ENCODE measurements at places on chromosomes 6 and 20. TPM values are rescaled to one million over a fixed set of nuclear protein-coding genes. Genes with fewer than 3 reads are reported as not detected.

DNA sequence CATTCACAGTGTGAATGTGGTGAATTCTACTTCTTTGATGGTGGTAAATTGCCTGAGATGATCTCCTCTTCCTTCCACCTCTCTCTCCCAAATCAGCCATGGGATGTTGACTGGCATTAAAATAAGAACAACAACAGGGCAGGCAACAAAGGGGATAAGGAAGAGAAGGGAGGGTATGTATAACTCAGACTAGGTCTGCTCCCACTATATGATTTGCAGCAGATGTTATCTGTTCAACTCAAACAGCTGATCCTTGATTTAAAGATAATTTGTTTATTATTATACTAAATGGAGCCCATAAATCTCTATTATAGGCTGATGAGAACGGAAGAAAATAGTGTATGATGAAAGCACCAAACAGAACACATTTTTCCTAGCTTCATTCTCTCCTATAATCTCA, 262.0 kb downstream of the BTBD3 start:
- no peak for DNase-seq

GRCh38 chr20:63658749-63659187, 656 bp downstream of the RTEL1 start:
- DNase-seq, result peak; percentile 67

DNA sequence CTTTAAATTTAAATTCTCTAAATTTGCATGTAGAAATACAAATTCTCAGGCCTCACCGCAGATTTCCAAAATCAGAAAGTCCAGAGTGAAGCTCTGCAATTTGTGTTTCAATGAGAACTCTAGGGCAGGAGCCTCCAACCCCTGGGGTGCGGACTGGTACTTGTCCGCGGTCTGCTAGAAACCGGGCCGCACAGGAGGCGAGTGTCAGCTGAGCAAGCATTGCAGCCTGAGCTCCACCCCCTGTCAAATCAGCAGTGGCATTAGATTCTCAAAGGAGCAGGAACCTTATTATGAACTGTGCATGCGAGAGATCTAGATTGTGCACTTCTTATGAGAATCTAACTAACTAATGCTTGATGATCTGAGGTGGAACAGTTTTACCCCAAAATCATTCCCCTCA, 203.0 kb upstream of the PCSK2 start:
- DNase-seq, result no peak

DNA sequence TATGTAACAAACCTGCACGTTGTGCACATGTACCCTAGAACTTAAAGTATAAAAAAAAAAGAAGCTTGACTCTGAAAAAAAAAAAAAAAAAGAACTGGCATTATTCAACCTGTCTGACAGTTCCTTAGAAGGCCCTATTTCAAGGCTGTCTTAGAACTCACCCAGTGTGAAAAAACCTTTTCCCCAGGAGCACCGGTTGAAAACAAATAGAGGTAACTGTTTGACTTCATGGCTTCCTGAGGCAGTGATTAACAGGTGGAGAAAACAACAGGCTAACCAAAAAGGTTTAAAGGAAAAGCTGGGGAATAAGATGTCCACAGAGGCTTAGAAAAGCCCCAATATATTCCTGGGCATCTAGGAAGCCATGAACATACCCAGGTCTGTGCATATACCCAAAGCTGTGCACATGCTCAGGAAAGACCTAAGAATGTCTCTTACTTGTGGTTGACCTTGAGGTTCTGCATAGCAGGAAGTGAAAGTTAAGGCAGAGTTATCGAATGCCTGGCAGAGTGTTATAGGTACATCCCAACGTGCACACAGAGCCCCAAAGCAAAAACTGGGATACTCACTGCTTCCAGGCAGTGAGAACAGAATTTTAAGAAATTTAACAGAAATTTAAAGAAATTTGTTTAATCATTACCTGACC, 7.0 kb downstream of the UQCC1 start:
- DNase-seq, result no peak

DNA sequence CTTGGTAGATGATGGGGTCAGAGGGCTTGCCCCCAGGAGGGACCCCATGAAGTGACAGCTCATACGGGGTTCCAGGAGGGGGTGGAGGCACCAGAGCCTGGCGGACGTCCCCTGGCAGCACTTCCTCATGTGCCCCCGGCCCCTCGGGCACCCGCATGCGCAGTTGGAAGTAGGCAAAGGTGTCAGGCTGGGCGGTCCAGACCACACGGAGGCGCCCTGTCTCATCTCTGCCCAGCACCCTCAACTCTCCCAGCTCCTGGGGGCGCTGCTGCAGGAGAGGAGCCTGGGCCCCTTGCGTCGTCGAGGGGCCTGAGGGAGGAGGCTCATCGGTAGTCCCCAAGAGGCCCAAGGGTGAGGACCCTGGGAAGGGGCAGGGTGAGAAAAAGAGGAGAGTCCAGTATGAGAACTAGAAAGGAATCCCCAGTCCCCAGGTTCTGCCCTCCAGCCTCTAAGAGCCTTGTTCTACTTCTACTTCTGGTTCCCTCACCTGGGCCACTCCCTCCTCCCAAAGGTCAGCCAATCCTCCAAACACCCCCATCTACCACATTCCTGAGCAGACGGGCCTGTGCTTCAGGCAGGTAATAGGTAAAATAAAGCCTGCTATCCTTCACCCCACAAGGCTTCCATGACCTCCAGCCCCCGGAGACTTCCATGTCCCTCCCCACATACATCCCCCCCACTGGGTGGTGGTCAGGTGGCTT, 23.2 kb downstream of the TNXB start:
- DNase-seq, result no peak

- DNase-seq, result no peak
These were observed 31.1 kb downstream of the TMEM242 start for GRCh38 chr6:157292202-157292601.

- no peak for DNase-seq
These were observed 27.4 kb upstream of the APCDD1L start for GRCh38 chr20:58542411-58543095.

- DNase-seq, result no peak
These were observed 53.1 kb downstream of the MAP3K7 start for GRCh38 chr6:90533615-90534336.

DNA sequence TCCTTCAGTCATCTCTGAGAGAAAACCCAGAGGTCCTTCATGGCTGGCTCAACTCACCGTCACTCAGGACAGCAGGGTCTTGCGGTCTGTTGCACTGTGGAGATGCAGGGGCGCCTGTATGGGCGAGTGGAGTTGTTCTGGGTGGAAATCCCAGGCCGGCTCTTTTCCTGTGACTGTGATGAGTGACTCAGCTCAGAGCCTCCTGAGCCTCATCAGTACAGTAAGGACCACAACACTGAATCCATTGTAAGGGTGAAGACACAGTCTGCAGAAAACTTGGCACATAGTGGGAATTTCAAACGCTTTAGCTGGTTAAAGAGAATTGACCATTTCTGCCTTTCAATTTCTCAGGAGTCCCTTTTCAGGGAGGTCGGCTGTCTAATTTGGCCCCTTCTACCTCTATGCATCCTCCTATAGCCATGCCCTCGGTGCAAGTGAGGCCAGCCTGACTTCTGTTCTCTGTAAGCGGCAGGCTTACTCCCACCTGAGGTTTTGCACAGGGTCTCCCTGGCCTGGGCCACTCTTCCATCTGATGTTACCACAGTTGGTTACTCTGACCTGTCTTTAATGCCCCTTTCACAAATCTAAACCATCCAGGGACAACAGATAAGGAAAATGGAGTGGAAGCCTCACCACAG, 35.5 kb upstream of the TBXT start:
- DNase-seq, result peak; percentile 30

DNA sequence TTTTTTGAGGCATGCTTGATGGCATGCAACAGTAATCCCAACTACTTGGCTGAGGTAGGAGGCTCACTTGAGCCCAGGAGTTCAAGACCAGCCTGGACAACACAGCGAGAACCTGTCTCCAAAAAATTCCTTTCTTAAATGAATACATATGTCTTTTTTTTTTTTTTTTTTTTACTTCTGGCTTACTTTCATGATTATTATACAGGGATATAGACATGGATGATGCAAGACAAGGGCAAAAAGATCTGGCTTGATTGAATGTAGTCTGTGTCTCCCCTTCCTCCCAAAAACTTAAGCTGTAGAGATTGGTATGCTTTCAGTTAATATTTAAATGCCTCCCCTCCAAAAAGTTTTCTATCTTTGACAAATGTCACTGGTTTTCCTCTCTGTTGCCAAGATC, 7.6 kb downstream of the SNX3 start:
- no peak for DNase-seq

DNA sequence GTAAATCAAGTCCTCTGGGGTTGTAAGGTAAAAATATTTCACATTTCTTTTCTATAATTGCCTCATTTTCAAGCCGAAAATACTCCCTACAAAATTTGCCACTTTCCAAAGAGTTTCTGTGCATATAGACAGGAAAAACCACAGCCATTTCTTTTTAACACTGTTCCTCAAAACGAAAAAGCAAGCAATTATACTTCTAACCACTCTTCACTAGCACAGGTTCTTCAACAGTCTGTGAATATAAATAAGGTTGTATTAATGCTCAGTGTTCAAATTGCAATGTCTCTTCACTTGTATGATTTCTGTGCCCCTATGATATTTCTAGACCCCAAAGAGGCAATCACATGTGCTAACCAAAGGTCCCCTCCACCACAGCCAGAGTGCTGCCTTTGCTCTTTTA, 206.0 kb downstream of the SIM1 start:
- DNase-seq, result no peak

GRCh38 chr20:47272893-47273590, 83.5 kb downstream of the ZMYND8 start:
- DNase-seq, result peak; percentile 69

- peak; percentile 34 for DNase-seq
These were observed 13.6 kb downstream of the STMND1 start for GRCh38 chr6:17115251-17116116.

GRCh38 chr20:7180256-7181045, 413.0 kb downstream of the BMP2 start:
- DNase-seq, result peak; percentile 44

DNA sequence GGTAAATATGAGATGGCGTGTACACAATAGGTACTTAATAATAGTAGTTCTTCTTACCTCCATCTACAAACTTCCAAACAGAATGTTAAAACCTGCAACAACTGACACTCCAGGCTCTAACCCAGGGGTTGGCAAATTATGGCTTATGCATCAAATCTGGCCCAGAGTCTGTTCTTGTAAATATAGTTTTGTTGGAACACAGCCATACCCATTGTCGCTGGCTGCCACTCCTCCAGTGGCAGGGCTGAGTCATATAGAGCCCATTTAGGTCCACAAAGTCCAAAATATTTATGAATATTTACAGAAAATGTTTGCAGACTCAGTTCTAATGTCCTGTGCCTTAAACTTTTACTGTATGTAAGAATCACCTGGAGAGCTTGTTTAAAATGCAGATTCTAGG, 69.9 kb upstream of the BTBD3 start:
- DNase-seq, result no peak

GRCh38 chr6:15247500-15248450, 1.9 kb downstream of the JARID2 start:
- DNase-seq, result peak; percentile 70

DNA sequence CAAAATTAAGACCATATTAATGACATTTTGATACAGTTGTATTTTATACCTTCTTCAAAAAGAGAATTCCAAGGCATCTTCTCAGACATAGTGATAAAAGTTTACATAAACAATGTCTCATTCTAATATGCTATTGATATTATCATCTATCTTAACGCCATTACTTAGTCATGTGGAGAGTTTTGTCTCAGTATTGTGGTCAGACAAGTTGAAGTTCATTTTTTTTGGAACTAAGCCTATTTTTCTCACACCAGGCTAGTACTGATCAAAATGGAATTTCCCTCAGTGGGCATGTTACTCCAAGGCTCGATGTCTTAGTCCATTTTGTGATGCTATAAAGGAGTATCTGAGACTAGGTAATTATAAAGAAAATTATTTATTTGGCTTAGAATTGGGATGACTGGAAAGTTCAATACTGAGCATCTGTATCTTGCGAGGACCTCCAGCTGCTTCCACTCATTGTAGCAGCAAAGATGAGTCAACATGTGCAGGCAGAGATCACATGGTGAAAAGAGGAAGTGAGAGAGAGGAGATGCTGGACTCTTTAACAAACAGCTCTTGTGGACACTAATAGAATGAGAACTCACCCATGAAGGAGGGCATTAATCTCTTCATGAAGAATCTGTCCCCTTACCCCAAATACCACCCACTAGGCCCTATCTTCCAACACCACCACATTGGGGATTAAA, 825.5 kb upstream of the MANEA start:
- no peak for DNase-seq

- DNase-seq, result no peak
These were observed 16.0 kb downstream of the TMEM151B start for GRCh38 chr6:44286285-44286565.

- DNase-seq, result peak; percentile 62
These were observed 1586.7 kb downstream of the HACE1 start for GRCh38 chr6:103273048-103273447.

DNA sequence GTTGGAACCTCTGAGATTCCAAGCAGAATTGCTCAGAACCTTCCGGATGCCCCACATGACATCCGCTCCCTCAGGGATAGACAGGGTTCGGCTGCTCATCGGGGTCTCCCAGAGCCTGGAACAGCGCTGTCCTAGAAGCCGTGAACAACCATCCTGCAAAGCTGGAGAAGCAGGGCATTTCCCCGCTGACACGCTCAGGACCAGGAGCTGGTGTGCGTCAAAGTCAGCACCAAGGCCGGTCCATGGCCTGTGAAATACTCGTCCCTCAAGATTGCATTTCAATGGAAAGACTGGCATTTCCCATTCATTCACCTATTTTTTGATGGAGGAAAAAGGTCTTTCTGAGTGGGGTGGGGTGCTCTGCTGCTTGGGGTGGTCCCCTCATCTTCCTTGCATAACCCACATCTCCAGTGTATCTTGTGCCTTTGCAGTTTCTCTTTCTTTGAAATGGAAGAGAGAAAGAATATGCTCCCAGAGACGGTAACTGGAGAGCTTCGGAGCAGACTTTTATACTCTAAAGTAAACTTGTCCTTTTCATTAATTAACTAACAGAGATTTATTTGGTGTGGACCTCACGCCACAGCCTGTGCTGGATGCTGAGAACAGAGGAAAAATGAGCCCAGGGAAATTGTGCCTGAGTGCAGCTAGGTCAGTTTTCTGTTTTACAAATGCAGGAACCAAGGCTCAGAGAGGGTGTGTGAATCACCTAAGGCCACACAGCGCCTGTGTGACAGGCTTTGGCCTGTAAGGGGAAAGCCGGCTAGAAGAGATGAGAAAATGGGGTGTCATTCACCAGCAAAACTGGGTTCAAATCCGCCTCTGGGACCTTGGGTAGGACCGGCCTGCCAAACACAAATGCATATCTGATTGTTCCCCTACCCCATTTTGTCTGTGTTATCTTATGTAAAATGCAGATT, 52.4 kb downstream of the RBM38 start:
- no peak for DNase-seq

NKX2-2 gene
- not detected for total RNA-seq

ARMH2 gene
- not detected for total RNA-seq

FAM209A gene
- total RNA-seq, result not detected

PSORS1C1 gene
- not detected for total RNA-seq

ABHD16B gene
- not detected for total RNA-seq

HSF2 gene
- 36.1 TPM for total RNA-seq

MAS1 gene
- not detected for total RNA-seq

E2F3 gene
- 9.2 TPM for total RNA-seq

COL9A3 gene
- 7.9 TPM for total RNA-seq

SAMD3 gene
- not detected for total RNA-seq

EFCAB8 gene
- not detected for total RNA-seq
